HEK293T (cell line): ENCODE measurements at places on chromosomes 2 and 18.

- no peak for DNase-seq
Observed at GRCh38 chr2:111032721-111033429, 87.8 kb upstream of the BCL2L11 start.

GRCh38 chr18:43620936-43621335, 343.6 kb upstream of the SYT4 start:
- peak; percentile 10 for DNase-seq

- no peak for DNase-seq
Observed at GRCh38 chr2:131426727-131427126, 49.2 kb upstream of the TUBA3D start.

- DNase-seq = no peak
Observed at GRCh38 chr2:28273751-28274150, 118.9 kb upstream of the FOSL2 start.

DNA sequence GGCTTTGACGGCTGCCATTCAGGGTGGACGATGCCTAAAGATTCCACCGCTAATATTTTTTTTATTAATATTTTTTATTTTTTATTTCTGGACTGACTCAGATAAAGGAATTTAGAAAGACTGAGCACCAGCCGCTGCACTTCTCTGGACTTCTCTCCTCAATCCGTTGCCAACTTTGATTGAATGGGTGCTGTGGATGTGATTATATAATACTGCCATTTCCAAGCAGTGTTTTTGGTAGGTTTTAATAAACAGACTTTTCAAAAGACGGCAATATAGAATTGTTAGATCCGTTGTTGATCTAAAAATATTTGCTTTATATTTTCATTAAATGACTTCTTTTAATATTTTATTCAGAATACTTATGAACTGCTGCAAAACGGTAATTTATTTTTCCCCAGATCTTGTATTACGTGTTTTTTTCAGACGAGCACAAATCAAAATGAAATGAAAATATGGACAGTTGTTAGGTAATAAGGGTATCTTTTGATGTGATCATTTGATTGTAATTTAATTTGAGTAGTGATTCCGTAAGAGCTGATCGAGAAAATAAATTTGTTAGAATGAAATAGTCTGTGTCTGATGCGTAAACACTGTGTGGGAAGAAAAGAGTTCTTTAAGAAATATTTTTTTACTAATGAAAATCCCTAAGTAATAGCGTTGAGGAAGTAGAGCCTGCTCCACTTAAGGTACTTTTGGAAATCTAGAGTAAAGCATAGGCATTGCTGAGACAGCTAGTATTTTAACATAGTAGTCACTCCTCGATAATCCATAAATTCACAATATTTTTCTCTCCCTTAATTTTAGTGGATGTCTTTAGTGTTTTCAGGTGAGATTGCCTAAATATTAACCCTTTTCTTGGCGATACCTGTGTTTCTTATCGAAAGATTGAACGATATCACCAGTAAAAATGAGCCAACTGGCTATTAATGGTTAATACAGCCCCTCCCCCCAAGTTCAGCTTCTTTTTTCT, 4.4 kb downstream of the POU3F3 start:
- DNase-seq = no peak

DNA sequence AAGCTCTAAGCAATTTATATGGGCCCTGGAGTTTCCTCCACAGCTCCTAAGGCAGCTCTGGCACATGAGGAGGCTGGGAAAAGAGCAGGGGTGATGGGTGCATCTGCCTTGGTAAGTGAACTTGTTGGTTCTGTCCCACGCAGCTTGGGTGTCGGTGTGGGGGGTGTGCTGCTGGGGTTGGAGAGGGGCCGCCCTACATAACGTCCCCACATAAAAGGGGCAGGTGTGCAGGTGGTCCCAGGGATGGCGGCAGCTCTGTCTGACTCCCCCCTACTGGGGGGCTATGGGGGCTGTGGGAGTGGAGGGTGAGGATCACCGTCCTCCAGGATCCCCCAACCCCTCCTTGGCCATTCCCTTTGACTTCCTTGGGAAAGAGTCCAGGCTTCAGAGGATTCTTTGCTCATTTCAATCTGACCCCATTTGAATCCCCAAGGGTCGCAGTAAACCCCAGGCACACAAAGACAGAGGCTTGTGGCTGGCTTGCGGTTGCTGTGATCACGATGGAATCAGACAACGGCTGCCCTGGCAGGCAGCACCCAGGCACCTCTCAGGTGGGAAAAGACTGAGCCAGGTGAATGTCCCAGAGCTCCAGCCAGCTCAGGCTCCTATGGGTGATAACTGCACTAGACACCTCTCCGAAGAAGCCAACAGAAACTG, 34.5 kb upstream of the CD8A start:
- no peak for DNase-seq

DNA sequence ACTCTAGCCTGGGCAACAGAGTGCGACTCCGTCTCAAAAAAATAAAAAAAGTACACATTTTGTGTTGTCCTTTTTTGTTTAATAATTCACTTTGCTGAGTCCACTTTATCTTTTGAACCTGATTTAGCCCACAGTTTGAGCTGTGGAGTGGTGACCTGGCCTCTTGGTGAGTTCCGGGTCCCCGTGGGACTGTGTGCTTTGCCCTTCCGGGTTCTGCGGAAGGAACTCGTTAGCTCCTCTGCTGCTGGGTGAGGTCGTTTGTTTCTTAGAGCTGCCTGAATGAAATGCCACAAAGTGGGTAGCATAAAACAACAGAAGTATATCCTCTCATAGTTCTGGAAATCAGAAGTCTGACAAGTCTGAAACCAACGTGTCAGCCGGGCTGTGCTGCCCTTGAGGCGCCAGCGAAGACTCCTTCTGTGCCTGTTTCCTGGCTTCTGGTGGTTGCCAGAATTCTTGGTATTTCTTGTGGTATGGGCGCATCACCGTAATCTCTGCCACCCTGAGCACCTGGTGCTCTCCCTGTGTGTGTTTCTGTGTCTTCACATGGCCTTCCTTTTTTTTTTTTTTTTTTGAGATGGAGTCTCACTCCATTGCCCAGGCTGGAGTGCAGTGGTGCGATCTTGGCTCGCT, 3.5 kb downstream of the EFHD1 start:
- DNase-seq = no peak

DNA sequence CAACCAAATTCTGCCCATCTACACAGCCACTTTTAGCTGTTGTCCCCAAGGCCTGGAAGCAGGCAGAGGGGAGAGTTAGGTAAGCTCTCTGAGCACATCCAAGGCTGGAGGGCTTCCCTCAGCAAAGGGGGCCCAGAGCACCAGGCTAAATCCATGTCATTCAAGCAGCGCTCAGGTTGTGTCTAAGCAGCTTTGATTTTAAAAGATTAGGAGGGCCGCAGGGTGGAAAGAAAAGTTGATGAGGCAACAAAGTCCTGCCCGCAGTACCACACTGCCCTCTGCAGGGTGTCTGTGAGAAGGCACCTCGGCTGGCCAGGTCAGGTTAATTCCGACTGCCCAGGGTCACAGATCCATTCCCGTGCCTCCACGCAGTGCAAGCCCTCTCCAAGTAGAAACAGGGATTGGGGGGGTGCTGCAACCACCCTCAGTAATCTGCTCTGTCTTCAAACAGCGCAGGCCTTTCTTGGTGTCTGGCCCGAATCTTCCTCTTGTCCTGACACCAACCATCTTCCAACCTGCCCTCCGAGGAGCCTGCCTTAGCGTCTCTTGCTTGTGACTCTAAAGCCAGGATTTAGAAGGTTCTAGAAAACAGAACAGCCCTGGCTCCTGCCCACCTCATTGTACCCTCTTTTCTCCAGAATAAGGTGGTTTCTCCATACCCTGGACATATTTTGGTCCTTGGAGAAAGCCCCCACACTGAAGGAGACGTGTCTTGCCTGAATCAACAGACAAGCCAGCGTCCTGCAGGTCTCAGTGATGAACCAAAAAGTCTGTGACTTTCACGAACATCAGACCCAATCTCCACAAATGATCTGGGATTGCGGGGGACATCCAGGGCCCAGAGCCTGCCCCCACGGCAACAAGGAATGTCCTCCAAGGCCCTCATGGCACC, 289.2 kb downstream of the TNS1 start:
- DNase-seq = peak; percentile 83

GRCh38 chr2:155546721-155547555, 785.6 kb downstream of the NR4A2 start:
- DNase-seq = no peak

DNA sequence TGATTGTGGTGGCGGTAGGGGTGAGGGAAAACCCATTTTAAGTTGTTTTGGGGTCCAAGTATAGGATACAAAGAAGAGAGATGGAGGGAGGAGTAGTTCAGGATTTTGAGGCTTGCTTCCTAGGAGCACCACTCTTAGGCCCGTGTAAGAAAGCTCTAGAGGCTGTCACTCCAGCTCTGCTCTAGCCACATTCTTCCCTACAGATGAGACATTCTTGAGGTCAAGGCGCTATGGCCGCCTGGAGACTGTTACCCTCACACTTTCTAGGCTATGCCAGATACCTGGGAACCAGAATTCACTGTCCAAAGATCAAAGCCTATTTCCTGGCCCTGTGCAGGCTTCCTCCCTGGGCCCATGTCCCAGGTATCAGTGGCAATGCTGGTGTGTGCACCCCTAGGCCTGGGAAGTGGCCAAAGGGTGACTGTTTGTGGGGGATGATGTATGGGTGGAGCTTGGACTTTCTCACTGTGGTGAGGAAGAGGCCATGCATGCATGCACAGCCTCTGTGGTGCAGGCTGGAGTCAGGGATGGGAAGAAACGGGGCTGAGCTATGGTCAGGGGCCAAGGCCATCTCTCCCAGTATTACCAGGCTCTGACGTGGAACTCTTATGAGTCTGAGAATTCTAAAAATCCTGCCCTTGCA, 7.0 kb upstream of the TTL start:
- no peak for DNase-seq

- no peak for DNase-seq
Observed at GRCh38 chr2:5304640-5305039, 387.5 kb upstream of the SOX11 start.

DNA sequence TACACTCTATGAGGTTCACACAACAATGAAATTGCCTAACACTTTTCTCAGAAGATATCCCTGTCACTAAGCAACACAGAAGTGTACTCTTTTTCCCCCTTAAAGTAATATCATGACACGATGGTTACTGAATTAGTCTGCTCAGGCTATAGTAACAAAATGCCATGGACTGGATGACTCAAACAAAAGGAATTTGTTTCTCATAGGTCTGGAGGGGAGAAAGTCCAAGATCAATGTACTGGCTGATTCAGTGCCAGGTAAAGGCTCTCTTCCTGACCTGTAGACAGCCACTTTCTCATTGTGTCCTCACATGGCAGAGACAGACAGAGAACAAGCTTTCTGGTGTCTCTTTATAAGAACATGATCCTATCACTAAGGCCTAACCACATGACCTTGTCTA, 211.9 kb downstream of the RBM43 start:
- no peak for DNase-seq

- DNase-seq = no peak
Observed at GRCh38 chr2:65055422-65056214, 598 bp upstream of the CEP68 start.

DNA sequence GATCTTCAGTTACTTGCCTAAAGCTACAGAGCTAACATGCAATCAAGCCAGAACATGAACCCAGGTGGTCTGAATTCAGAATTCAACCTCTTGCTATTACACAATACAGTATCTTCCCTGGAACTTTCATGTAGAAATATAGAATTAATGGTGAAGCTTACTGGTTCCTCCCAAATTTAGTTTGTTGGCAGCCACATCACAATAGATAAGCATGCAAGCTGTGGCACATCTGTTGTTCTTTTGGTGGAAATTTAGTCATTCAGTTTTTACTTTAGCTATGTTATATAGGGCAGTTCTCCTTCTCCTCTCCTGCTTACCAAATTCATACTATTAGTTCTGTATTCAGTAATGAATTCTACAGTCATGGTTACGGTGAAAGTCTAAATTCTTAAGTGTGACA, 101.0 kb upstream of the RNF152 start:
- DNase-seq = no peak

DNA sequence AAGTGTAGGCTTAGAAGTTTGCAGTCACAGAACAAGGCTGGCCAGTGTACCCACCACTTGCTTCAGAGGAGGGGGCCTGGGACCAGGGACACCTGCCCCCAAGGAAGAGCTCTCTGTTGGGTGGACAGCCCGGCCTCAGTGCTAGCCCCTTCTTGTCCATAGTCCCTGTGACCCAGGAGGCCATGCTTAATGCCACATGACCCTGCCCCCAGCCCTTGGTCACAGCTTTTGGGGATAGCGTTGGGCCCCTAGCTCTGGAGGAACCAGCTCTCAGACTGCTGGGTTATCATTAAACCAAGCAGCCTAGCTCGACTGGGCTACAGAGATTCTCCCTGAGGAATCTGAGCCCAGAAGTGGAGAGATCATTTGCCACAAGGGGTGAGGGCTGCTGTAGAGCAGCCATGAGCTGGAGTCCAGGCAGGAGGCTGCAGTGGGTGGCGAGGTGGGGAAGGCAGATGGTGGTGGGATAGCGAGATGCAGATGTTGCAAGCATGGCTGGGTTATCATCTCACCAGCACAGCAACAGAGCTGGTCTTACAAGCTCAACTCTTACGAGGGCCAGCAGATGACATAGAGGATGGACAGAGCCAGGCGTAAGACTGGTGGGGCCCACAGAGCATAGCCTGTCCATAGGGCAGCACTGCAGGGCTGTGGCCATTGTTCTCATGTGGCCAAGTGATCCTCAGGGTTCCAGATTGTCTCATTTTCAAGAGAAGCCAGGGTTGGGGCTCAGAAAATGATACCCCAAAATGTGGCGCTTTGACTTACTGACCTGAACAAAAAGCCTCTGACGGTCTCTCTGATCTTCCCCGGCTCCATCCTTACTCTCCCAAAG, 7.2 kb upstream of the TMEM37 start:
- DNase-seq = no peak

- DNase-seq = peak; percentile 10
Observed at GRCh38 chr18:59516356-59517155, 157.5 kb upstream of the LMAN1 start.

DNA sequence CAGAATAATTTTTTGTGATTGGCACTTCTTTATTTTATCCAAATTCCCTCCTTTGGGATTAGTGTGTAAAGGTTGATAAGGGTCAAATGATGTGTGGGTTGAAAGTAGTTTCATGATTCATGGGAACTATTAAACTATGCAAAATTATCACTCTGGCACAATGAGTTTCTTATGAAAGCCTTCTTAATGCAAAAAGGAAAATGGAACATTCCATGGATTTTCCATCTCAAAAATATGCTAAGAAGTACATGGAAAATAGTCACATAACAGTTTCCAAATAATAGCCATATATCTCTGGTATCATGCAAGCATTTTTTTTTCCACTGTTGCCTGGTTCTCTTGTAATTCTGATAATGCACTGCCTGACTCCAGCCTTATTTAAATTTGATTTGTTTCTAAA, 639.7 kb downstream of the NR4A2 start:
- DNase-seq = no peak

- DNase-seq = no peak
Observed at GRCh38 chr2:25103287-25103871, 61.5 kb downstream of the EFR3B start.

- DNase-seq = no peak
Observed at GRCh38 chr2:157184161-157184895, 73.2 kb upstream of the GALNT5 start.
